ENCODE measurements at places on chromosomes 16 and 17.

GRCh38 chr16:19722269-19722952, 4.3 kb downstream of the IQCK start:
- no peak for DNase-seq

DNA sequence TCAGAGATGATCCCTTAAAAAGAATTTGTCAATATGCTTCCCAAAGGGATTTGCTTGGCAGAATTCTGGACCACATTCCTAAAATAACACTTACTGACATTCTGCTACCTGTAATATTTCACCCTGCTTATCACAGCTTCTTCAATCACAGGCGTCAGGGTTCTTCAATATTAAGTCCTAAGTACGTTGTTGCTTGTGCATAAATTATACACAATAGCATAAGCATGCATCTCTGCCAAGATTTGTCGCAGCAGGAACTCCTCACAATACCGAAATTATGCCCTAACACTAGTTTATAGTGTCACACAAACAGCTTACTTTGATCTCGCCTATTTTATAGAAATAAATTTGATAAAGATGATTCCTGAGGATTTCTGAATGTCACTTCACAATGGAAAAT, 48.9 kb downstream of the UBE2G1 start:
- DNase-seq, result no peak

DNA sequence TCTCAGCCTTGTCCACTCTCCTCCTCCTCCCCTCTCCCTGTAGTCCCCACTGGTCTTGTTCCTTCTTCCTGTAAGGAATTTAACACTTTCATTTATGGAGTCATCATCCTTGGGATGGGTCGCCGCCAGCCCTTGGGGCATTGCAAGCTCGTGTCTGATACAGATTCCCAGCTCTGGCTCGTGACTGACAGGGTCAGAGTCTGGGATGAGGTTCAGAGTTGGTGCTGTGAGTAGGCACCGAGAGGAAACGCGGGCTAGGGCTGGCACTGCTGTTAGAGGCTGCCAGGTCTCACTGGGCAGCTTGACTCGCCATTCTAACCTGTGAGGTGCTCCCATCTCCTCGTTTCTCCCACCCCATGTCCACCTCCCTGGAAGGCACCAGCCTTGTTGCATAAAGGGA, 407.0 kb downstream of the SOX9 start:
- no peak for DNase-seq

GRCh38 chr17:77677630-77678029, 280.9 kb upstream of the TNRC6C start:
- DNase-seq, result no peak

DNA sequence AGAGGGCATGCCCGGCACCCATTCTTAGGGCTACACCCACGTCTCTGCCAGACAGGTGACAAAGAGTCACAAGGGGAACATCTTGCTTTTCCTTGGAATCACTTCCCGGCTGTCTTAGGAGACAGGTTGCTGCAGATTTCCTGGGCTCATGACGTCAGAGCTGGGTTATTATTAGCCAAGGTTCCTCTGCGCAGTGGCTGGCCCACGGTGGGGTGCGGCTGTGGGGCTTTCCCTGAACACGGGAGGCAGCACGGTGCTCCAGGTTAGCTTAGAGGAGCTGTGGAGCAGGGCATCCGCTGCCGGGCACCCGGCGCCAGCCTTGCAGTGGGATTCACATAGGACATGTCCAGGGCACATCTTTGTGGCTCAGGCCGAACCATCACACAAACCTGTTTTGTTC, 118.0 kb upstream of the PLCG2 start:
- no peak for DNase-seq

DNA sequence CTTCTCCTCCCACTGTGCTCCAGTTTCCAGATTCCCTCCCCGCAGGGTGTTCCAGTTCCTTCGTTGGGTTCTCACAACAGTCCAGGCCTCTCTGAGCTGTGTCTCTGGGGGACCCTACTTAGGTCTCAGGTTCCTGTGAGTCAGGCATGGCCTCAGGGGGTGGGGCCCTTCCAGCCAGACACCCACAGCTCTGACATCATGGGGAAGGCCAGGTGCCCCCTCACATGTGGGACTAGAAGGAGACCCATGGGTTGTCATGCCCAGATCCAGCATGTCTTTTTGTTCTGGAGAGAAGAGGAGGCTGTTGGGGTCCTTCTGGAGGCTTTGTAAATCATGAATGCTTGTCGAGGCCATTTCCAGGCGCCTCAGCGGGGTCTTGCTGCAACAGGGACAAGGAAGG, 32.0 kb upstream of the NDRG4 start:
- DNase-seq, result no peak

DNA sequence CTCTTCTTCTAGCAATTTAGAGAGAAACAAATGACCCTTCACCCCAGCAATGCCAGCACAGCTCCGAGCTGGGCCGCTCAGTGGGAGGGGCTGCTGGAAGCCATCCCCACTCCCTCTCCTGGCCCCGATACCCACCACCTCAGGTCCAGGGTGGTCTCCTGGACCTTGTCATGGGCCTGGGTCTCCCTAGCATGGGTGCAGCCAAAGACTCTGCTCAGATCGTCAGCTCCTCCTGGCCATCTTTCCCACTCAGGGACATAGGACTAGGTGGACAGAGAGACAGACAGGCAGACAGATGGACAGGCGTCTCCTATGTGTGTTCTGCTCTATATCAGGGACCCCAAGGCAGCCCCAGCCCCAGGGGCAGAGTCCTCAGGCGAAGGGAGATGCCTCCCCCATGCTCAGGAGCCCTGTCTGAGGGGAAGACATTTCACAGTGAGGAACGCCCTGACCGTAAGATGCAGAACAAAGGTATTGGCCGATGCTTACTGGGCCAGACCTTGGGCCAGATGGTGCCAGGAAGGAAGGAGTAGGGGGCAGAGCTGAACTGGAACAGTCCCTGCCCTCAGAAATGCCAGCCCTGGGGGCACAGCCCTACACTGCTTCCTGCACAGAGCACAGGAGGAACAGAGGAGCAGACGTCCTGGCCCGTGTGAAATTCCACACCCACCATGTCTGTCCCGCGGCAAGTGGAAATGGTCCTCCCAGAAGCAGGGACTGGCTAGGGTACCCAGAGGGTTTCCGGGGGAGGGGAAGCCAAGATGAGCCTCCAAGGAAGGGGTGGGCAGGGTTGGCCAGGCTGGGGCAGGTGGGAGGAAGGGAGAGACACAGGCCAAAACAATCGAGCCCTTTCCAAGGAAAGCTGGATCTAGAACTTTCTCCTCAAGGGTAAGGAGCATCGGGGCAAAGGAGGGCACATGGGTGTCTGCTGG, 13.0 kb downstream of the PITPNM3 start:
- DNase-seq, result no peak

GRCh38 chr16:51967646-51968045, 579.3 kb downstream of the TOX3 start:
- DNase-seq, result no peak

DNA sequence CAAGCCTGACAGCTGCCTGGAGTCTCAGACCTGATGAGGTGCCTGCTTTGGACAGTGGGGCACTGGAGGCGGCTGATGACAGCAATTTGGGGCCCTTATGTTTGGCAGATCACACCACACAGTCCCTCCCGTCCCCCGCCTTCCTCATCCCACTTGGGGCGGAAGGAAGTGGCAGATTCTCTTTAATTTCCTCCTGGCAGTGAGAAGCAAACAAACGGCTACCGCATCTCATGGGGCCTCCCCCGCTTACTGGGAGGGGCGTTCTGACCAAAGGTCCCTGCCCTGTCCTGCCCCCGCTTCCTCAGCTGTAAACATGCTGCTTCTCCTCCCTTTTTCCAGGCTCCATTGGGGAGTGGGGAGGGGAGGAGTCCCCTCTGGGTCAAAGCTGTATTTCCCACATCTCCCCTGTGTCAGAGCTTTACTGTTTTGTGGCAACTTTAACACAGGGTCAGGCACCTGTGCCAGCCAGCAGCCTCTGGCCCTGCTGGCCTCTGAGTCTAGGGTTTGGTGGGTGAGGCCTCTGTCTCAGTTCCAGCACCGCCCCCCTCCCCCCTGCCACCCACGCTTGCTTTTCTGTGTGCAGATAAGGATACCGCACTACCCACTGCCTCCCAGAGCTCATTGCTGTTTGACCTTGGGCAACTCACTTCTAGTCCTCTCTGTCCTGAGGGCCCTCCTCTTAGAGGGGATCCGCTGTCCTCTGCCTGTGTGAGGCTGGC, 5.4 kb upstream of the NFATC3 start:
- DNase-seq, result no peak

- DNase-seq, result peak; percentile 40
These were observed 27.2 kb upstream of the SKAP1 start for GRCh38 chr17:48457080-48457836.

DNA sequence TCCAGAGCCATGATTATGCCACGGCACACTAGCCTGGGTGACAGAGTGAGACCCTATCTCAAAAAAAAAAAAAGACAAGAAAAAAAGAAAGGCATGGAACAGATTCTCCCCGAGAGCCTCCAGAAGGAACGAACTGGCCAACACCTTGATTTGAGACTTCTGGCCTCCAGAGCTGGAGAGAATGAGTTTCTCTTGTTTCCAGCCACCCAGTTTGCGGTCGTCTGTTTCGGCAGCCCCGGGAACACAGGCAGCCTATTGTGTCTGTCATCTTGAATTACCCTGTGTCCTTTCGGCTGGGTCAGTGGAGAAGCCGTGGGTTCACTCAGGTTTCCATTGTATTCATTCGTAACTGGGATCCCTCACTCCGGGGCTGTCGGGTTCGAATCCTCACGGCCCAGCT, 83.9 kb downstream of the RPA1 start:
- no peak for DNase-seq

DNA sequence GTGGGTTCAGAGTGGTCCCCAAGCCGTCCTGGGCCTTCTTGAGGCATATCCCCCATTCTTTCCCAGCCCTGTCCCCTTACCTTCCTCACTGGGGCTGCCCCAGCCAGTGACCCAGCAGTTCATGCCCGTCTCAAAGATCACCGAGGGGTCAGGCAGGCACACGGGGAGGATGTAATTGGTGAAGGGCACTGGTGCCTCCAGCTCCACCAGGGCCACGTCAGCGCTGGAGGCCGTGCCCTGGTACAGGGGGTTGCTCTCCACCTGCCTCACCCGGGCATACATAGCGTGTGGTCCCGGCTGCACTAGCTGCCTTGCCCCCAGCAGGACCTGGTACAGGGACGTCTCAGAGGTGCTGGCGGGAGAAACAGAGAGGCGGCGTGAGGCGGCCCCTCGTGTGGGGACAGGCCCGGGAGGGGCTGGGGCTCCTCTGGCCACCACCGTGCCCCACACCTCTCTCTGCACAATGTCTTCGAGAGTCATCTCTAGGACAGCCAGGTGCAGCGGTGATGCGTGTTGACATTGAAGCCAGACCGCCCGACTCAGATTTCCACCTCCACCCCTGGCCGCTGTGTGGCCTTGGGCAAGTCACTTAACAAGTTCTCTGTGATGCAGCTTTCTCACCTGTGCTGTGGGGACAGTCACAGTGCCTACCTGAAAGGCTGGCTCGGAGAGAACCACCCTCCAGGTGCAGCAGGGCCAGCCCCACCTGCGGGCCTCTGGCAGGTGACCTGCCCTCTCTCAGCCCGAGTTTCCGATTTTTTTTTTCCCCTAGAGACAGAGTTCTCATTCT, 5.8 kb downstream of the PRSS27 start:
- no peak for DNase-seq

DNA sequence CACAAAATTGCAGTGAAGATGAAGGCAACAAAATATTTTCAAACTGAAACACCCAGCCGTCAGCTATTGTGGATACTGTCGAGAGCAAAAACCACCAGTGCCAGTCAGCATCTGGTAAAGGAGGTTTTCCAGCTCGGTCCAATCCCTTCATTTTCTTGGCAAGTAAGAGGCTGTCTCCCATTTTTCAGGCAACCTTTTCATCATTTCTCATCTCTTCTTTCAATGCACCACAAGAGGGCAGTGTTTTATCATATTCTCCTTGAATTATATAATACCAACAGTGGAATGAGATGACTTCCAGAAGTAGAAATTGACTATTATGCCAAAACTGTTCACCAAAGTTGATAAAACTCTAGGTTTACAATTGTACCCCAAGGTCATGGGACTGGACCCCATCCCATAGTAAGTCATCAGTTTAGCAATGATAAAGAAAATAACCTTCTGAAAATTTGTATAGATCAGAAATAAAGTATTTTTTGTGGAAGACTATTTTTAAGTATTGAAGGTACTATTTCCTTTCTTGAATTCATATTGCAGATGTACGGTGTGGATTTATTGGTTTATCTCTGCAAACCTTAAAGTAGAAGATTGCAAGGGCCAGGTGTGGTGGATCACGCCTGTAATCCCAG, 16.8 kb downstream of the NQO1 start:
- peak; percentile 45 for DNase-seq

GRCh38 chr17:8060274-8060673, 21.4 kb downstream of the ALOX15B start:
- DNase-seq, result peak; percentile 89

DNA sequence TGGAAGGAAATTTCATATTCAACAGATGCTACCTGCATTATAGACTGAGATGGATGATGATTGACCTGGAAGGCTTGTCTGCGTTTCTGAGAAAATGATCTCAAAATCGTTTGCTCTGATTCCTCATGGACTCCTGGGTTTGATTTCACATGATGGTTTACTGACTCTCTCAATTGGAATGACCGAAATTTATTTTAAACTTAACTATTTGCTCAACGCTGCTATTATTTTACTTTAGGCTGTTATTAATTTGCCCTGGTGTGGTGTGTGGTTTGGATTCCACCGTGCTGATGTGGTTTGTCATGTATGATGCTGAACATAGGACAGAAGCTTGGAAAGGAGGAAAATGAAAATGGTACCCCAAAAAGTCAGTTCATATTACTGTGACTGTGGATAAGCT, 37.3 kb upstream of the ELAC2 start:
- DNase-seq, result no peak

GRCh38 chr17:38590988-38591758, 14.6 kb downstream of the SRCIN1 start:
- no peak for DNase-seq

All from NCI-H748 treated with DMSO at 0.1 percent for 48 hours (cell line).